ENCODE measurements at places on chromosomes 4 and X.

- DNase-seq, result no peak
These were observed 193.9 kb upstream of the GPC4 start for GRCh38 chrX:133609166-133609565.

DNA sequence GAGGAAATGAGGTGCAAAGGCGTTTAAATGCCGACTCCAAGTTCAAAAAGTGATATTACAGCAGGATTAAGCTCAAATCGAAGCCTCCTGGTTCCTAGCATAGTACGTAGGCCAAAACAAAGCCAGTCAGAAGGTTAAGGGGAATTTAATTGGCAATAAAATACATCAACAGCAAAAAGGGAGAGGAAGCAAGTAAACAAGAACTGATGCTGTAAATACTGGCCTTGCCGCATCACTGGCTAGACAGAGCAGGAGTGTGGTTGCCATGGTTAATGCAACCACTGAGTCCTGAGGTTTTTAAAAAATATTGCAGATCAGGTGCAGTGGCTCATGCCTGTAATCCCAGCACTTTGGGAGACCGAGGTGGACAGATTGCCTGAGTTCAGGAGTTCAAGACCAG, 63.2 kb upstream of the FBXW7 start:
- no peak for DNase-seq

DNA sequence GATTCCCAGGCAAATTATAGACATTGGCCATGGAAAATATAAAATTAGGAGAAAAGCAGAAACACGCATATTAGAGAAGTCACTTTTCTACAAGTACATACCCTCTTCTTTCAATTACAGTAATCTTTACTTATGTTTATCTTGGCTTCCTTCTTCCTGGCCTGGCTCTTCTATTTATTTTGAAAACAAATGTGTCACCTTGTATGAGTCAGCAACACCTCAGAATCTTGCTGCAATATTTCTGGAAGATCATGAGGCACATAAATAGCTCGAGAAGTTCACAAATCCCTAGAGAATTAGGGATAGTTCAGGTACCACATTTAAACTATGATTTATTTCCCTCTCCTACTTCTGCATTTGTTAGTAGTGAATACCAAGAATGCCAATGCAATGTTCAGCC, 124.6 kb downstream of the ANOS1 start:
- DNase-seq, result peak; percentile 51

GRCh38 chr4:188374871-188375270, 235.6 kb downstream of the TRIML1 start:
- no peak for DNase-seq

GRCh38 chr4:185011408-185011807, 6.9 kb upstream of the HELT start:
- peak; percentile 19 for DNase-seq

GRCh38 chrX:44105228-44105913, 132.2 kb upstream of the NDP start:
- peak; percentile 1 for DNase-seq
